ENCODE measurements at places on chromosomes 3 and 15.

DNA sequence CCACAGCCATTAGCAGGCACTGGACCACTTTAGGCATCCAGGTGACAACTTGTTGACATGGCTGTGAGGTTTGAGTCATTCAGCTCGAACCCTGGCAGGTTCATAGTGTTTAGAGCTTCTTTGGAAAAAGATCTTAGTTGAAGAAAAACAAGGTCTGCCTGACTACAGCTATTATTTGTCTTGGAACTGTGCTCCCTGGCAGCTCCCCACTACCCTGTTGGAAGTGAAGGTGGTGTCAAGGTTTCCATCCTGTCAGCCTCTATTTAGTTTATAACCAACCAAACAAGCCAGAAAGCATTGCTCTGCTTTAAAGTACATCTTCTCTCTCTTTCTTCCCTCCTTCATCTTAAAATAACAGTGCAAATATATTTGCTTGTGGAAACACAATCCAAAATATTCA, 56.8 kb downstream of the KAT2B start:
- no peak for DNase-seq

DNA sequence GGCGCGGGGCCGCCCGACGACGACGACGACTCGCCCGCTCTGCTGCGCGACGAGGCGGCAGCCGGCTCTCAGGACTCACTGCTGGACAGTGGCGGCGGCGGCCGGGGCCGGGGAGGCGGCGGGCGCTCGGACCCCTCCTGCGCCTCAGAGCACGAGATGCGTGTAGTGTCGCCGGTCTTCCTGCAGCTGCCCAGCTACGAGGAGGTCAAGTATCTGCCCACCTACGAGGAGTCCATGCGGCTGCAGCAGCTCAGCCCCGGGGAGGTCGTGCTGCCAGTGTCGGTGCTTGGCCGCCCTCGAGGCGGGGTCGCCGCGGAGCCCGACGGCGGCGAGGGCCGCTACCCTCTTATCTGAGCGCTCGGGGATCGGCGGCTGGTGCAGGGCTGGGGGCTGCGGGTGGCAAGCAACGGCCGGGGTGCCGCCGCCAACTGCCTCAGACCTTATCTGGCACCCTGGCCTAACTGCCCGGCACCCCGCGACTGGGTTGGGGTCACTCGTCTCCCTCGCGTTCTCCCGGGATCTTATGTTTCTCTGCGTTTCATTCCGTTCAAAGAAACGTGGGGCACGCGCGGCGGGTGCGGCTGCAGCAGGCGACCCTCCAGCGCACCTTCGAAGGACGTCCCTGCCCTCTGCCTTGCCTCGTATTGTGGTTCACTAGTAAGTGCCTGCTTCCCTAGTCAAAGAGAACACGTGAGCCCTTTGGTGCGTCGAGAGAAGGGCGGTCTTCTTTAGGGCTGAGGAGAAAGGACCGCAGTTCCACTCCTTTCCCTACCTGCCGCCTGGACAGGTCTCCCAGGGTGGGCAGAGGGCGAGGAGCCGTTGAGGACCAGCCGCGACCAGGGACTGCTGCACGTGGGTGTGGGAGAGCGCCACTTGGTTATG, 1.0 kb downstream of the C3orf80 start:
- no peak for DNase-seq

DNA sequence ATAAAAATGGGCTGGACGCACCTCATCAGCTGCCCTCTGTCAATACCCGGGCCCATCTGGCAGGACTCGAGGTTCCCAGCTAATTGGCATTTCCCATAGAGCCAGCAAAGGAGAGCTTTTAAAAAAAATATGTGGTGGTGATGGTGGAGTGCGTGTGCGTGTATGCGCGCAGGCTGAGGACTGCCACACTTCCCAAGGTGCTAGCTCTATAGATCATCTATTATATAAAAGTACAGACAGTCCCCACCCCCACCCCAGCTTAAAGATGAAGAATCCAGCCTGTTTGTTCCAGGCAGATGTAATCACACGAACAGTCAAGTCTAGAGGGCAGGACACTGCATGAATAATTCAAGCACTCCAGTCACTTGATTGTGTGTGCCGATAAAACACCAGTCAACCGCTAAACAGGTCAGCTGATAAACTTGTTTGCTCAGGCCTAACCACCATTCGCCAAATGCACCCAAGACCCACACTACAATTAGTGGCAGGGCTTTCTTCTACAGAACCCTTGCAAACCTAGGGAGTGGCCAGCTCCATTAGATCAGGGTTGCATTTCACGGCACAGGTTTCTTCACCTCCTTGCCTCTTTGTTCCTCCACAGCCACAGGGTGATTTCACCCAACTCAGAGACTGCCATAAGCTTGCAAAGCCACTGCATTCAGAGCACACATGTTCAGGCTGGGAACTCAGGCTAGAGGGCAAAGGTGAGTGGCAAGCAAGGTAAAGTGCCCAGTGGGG, 5.8 kb downstream of the TLE3 start:
- no peak for DNase-seq

- no peak for DNase-seq
Measured at GRCh38 chr15:93519599-93519998, 430.6 kb upstream of the RGMA start.

DNA sequence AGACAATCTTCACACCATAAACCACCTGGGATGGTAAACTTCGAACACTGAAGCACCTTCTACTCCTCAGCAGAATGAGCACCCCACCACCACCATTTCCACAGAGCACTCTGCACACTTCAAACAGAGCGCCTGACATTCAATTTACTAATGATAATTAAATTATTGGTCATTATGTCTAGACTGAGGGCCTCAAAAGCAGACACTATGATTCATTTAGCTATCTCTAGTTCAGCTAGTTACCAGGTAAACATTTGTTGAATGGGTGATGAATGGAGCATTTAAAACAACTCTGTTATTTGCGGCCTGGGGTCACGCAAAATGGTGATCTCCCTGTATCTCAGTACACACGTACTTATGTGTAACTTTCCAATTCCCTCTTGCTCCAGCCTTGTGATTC, 40.9 kb downstream of the ACAP2 start:
- no peak for DNase-seq

DNA sequence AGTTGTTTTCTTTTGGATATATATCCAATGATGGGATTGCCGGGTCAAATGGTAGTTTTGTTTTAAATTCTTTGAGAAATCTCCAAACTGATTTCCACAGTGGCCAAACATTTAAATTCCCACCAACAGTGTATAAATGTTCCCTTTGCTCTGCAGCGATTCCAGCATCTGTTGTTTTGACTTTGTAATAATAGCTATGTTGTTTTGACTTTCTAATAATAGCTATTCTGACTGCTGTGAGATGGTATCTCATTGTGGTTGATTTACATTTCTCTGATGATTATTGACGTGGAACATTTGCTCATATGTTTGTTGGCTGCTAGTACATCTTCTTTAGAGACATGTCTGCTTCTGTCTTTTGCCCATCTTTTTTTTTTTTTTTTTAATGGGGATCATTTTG, 332.2 kb upstream of the GBE1 start:
- no peak for DNase-seq

GRCh38 chr3:37700466-37701248, 161.0 kb upstream of the CTDSPL start:
- DNase-seq, result no peak

DNA sequence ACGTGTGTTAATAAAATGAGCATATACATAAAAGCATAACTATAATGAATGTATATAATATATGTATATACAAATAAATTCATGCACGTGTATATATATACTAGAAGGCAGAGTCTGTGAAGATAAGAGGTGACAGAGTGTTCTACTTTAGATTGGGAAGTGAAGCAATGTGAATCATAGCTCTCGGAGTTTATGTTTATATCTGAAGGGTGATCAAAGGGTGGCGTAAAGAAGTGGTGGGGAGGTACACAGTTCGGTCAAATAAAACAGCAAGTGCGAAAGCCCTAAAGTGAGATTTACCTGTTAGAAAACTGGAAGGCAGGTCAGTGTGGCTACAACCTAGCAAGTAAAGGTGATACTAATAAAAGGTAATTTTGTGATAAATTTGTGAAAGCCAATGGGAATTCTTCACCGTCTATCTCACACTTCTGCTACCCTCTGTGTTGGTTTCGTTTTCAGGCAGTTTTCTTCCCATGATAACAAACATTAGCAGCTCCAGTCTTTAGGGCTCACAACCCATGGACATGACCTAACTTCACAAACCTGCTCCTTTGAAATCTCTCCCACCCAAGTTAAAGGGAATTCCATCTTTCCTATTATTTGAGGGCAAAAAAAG, 46.7 kb upstream of the BCHE start:
- no peak for DNase-seq

DNA sequence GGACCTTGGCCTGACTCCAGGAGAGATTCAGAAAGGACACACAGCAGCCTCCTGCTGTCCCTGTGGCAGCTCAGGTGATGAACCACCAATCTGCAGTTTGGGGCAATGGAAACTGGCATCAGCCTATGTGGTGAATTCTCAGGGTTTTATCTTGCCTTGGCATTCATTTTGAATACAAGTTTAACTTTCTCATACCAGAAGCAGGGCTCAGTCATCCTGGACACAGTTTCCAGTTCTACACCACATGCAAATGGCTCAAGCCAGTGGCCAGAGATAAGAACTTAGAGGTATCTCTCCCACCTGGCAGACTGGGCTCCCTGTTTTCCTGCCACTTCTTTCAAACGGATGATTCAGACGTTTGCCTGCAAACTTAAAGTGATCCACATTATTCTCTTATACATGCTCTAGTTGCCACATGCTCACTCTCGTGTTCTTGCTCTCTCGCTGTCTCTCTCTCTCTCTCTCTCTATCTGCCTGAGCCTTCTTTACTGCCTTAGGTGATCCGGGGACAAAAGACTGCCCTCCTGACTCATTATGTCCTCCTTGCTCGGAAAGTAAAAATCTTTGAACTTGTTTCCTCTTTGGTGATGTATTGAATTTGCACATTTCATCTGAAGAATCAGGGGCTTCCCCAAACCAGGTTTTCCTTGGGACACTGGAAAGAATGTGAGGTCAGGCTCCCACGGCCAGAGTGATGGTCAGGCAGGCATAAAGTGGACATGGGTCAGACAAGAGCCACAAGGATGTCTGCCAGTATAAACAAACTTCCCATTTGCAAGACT, 99.6 kb upstream of the STT3B start:
- no peak for DNase-seq

DNA sequence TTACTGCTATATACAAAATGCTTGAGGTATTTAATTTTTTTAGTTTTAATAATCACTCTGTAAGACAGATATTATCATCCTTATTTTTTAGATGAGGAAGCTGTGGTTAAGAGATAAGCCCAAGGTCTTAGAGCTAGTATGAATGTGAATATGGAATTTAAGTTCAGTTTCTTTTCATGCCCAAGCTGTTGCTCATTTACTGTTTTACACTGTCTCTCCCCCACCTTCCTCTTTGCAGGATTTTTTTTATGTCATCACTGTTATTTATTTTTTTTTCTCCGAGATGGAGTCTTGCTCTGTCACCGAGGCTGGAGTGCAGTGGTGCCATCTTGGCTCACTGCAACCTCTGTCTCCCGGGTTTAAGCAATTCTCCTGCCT, 22.5 kb downstream of the MAP2K5 start:
- no peak for DNase-seq

DNA sequence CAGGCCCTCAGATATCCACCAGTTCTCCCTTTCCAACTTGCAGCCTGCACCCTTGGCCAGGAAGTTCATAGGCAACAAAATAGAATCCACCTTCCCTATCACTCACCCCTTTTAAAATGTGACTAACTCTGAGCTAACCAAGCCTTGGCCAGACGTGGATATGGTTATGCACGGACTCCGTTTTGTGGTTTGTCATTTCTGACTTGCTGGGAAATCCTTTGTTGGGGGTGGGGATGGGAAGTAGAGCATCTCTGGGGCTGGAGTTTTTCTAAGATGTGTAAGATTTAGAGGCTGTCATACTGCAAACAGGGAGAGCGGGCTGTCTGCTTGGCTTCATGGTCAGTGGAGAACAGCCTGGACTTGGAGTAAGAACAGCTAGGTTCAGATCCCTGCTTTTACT, 62.6 kb downstream of the SMAD3 start:
- DNase-seq, result no peak

DNA sequence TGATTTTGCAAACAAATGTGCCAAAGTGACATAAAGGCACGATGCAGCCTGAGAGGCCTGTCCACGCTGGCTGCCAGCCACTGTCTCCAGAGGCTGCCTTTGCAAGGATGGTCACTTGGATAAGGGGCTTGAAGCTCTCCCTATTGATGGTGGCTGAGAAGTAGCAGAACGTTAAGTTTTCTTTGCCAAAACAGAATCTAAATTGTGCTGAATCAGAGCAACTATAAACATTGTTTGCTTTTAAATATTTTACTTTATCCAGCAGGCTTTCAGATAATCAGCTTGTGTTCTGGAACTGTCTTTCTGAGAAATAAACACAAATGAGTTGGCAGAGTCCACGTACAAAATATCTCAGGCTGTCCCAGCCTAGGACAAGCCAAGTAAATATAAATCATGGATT, 23.8 kb upstream of the CNBP start:
- DNase-seq, result no peak

- DNase-seq, result no peak
Measured at GRCh38 chr3:39281533-39281932, 1.7 kb upstream of the CX3CR1 start.

Measured in T-helper 22 cell (primary cell).